ENCODE measurements at places on chromosomes 11 and 22.
A peak's percentile ranks its signal among the peaks of the same experiment; 100 is the strongest.

- DNase-seq, result no peak
Measured at GRCh38 chr11:122786896-122787295, 51.4 kb upstream of the CRTAM start.

DNA sequence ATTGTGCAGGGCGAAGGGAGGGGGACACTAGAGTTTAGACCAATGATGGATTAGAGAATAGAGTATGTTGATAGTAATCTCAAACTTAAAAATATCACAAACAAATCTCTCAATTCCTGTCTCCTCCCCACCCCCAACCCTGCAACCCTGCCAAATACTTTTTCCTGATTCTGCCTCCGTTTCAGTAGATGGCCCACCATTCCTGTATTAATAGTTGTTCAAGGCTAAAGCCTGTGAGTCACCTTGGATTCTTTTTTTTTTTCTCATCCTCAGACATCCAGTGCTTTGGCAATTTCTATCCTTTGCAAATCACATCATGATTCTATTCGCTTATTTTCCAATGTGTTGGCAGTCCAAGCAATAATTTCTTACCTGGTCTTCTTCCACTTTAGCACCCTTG, 207.9 kb downstream of the DYNC2H1 start:
- no peak for DNase-seq

DNA sequence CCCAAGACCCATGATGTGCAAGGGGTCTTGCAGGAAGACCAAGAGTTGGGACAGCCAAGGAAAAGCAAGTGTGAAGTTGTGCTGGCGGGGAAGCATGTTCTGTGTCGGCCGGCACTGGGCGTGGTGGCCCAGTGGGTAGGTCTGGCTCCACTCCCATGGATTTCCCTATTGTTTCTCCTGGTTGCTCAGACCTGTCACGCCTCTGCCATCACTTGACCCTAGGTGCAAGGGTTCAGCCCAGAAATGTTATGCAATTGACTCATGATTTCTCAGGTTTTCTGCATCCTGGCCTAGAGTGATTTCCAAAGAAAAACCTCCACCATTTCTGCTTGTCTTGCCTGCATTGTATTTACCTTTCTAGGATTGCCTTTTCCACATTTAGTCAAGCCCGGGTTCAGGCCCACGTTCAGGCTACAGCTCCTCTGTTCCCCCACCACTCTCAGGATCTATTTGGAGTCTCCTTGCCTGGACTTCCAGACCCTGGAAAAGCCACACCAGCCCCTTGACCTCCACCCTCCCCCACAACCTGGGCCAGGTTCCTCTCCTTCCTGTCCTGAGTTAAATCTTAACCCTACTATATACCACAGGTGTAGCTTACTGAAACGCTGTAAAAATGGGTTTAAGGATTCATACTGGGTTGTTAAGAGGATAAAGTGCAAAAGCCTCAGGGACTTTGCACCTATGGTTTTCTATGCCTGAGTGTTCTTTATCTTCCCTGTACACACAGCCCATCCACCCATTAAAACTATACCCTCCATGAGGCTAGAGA, 17.5 kb upstream of the FOLR1 start:
- DNase-seq, result no peak

DNA sequence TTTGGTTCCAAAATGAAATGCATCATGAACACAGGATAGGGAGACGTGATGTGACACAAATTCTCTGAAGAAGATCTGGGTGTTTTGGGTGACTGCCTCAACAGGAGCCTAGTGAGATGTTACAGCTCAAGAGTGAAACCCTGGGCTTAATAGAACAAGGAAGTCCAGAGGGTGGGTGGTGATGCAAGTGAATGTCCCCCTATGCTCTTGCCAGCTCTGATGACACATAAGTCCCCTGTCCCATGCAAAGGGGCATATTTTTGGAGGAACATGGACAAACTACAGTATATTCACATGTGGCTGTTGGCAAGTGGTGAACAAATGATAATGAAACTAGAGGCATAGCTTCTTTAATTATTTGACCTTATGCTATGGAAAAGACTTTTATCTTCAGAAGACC, 9.2 kb downstream of the CRTAM start:
- peak; percentile 81 for DNase-seq

DNA sequence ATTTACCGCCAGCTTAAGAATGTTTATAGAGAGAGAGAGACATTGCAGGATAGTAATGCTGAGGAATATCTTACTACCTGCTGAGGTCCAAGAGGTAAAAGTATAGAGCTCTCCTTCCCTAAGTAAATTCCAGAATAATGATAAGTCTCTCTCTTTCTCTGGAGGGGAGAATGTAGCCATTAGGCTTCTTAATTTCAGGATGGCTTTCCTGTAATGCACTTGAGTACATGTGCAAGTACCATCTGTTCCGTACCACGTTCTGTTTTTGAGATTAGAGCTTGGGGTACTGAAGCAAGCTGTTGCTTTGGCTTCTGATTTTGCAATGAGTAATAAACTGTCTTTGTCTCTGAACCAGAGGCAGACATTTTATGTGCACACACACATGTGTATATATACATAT, 1314.0 kb downstream of the JRKL start:
- no peak for DNase-seq

DNA sequence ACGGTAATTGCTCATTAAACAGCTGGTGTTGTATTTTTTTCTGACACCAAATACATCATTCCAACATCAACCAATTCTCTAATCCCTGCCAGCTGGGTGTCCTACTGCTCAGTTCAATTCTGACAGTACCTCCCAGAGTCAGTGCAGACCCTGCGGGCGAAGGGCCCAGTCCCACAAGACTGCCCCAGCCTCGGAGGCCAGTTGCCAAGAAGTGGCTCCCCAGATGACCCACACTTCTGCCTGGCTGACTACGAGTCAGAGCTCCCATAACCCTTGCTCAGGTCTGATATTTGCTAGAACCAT, 147.2 kb downstream of the CTTN start:
- no peak for DNase-seq

Measured in suppressor macrophage treated with lipopolysaccharide for 1 hour (primary cell).